ENCODE measurements at places on chromosomes 1 and 21.

DNA sequence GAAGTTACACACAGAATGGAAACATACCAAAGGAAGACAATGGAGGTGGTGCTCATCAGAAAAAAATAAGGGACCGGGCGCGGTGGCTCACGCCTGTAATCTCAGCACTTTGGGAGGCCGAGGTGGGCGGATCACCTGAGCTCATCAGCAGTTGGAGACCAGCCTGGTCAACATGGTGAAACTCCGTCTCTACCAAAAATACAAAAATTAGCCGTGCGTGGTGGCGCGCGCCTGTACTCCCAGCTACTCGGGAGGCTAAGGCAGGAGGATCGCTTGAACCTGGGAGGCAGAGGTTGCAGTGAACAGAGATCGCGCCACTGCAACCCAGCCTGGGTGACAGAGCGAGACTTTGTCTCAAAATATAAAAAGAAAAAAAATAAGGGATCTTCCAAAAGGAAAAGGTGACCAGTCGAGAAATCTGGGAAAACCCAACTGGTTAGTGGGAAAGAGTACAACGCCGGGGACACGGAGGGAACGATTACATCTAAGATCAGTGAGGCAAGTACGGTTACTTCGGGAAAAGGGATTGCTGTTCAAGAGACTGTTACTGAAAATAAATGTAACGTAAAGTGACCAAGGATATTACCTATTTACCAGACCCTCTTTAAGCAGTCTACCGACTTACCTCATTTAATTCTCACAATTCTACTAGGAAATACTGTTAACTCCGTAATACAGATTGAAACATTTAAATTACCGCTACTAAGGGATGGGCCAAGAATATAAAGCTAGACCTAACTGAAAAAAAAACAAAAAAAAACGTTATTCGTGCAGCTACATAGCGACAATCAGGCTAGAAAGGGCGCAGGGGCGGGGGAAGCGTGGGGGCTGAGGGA is 822 bp downstream of the CCT3 start:
- peak; percentile 22 for DNase-seq

- peak; percentile 30 for DNase-seq
Measured at GRCh38 chr1:31663622-31664452, 19.2 kb upstream of the PEF1 start.

DNA sequence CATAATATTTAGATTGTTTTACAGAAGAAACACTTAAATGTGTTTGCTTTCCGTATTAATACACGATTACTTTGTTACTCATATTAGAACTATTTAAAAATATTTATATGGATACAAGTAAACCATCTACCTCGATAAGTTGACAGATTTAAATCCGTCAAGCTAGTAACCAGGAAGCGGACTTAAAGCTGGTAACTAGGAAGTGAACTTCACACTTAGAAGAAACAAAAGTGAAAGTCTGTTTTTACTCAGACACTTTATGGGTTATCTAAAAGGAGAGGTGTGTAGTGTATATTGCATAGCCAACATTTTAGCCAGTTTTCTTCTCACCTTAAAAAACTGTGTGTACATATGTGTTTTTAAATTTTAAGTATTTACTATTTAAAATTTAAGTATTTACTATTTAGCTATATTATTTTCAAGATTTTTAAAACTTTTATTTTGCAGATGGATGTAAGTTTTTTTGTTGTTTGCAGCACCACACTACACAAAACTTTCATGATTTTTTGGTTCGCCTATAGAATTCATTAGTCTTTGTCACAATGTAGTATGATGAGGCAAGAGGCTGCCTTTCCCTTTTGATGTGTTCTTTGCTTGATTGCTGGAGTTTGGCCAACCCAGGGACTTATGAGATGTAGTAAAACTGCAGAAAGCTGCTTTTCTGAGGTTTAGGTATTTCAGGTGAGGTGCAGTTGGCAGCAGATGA is 2.7 kb downstream of the USP25 start:
- DNase-seq, result peak; percentile 90

GRCh38 chr1:169696273-169697100 is 14.9 kb downstream of the SELL start:
- DNase-seq, result no peak

GRCh38 chr1:113207457-113207856 is 134.5 kb downstream of the LRIG2 start:
- no peak for DNase-seq

DNA sequence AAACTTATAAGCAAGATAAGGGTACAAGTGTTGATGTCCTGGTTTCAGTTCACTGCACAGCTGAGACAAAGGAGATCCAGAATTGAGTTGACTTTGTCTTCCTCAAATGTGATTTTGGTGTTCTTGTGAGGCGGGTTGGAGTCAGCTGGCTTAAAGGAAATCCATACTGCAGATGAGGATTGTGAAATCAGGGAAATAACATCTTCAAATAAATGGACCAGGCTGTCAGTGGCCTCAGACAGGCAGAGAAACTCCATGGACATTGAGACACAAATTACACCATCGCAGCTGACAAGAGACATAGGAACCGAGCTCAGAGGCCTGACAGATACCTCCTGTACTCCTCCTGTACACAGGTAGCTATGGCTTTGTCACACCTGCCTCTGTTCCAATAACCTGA is 27.0 kb upstream of the REG4 start:
- DNase-seq, result no peak

DNA sequence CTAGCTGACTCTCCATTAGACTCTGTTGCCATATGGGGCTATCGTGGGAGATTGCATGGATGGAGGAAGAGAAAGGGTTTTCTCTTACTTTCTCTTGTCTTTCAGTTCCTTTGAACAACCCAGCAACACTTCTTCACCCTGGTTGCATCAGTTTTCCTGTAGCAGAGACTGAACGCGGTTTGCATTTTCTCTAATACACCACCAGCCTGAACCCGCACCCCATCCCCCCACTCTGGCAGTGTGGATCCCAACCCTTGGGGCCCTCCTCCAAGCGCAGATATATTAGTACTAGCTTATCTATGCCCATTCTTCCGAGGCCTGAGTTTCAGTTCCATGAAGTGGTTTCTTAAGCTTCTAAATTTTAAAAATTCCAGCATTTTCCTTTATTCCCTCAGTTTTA is 12.6 kb downstream of the DR1 start:
- DNase-seq, result no peak

DNA sequence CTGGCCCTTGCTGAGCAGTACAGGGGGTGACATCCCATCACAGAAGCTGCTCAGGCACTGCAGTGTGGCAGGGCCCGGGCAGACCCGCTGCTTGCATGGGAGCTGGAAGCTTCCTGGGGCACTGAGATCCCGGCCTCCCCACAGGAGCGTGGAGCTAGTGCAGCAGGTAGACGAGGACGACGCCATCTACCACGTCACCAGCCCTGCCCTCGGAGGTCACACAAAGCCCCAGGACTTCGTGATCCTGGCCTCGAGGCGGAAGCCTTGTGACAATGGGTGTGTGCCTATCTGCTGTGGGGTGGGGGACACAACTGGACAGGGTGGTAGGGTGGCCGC is 16.4 kb downstream of the FAM151A start:
- DNase-seq, result no peak
